Stimulated activated CD4-positive, alpha-beta T cell treated with anti-CD3 and anti-CD28 coated beads, TNF-alpha, amount 100 ng/mL, for 1 hour (primary cell): ENCODE measurements at places on chromosomes 1 and 21.

- no peak for DNase-seq
Measured at GRCh38 chr1:23627069-23627735, 64.4 kb upstream of the RPL11 start.

DNA sequence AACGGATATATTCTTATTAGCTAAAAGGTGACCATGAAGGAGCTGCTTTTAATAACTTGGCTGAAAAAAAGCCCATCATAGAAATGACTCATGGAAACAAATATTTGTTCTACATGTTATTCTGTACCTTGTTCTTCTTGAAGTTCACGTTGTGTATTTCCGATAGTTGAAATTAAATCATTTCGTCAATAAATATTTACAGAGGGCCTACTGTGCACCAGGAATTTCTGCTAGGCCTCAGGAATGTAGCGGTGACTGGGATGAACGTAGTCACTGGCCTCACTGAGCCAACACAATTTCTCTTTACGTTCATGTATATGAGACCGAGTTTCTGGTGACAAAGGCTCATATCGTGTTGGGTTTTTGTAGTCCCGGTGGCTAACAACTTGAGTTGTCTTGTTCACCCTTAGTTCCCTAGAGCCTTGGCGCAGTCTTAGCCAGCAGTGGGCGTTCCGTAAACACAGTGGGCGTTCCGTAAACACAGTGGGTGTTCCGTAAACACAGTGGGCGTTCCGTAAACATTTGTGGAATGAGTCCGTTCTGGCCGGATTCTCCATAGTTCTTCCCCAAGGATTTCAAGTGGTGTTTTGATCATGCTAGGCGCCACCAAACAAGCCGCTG is 53.2 kb upstream of the VAMP3 start:
- no peak for DNase-seq

DNA sequence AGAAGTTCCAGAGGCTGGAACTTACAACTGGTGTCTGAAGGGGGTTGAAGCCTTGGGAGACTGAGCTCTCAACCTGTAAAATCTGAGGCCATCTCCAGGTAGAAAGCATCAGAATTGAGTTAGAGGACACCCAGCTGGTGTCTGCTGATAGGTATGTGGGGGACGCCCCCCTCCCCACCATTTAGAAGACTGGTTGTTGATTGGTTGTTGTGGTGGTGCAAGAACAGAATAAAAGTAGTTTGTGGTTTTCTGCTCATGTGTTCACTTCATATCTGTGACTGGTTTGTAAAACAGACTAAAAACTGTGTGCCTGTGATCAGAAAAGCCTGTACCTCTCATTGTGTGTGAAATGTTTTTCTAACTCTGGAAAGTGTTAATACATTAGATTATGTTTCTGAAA is 33.2 kb upstream of the PDE4B start:
- no peak for DNase-seq

DNA sequence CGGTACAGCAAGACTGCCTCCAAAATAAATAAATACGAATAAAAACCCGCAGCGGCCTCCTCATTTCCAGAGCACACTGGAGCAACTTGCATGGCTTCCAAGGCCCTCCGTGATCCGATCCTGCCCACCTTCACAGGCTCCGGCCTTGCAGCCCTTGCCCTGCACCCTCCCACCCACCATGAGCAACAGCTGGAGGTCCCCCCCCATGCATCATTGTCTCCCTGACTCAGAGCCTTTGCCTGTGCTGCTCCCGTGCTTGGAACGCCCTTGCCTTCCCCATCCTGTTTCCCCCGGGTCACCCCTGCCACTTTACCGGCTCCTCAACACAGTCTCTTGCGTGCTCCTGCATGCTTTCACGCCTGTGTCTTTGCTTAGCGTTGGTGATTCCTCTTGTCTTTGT is 71.0 kb upstream of the ANGPTL1 start:
- DNase-seq: no peak

DNA sequence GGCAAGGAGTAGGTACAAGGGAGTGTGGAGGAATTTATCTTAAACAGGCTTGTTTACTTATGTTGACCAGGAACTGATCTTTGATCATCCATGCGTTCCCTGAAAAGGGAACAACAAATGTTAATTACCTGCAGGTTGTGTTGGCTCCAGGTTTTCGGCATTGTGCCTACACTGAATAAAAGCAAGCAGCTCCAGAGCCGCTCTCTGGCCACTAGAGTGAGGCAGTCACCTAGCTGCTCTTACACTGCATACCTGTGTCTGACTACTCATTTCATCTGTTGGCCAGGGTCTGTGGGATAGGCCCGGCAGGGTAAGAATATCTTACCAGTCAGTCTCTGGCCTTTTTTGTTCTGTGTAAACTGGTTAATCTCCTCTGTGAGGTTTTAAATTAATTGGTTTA is 183.6 kb downstream of the HFM1 start:
- no peak for DNase-seq

GRCh38 chr1:18883636-18884418 is 18.5 kb downstream of the ALDH4A1 start:
- peak; percentile 53 for DNase-seq

- no peak for DNase-seq
Measured at GRCh38 chr1:6495041-6495441, 3.6 kb upstream of the PLEKHG5 start.

DNA sequence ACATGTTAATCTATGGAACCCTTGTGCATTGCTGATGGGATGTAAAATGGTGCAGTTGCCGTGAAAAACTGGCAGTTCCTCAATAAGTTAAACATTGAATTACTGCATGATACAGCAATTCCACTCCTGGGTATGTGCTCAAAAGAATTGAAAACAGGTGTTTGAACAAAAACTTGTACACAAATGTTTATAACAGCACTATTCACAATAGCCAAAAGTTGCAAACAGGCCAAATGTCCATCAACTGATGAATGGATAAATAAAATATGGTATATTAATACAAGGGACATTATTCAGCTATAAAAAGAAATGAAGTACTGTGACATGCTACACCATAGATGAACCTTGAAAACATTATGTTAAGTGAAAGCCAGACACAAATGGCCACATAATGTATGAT is 17.7 kb upstream of the SRSF10 start:
- DNase-seq: no peak

DNA sequence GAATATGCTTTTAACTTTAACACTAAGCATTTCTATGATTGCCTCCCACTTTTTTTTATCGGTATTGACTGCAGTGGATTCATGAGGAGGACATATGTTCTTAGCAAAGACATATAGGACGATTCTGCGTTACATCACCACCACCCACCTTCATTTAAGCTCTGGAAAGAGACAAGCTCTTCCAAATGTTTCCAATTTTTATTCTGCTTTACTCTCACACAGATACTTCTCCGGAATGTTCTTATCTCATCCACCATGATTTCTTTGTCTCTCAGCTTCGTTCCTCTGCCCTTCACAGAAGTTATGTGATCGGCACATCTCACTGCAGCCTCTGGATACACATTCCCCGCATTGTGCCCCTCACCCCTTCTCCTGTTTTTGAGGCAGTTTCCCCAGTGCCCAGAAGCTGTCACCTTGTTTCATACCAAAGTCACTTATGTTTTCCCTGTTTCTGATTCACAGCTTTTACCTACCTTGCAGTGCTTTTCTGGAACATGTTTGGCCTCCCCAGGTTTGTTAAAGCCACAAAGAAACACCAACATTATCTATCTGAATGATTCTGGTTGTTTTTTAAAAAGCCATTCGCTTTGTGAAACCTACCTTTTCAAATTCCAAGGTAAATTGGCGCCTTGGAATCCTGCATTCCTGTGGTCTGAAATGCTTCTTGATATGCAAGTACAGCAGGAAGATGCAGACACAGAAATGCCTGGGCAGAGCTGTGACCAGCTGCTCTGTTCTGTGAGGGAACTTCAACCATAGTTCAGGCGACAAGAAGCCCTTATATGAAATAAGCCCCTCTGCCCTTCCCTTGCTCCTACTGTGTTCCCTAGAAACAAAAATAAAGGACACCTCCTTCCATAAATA is 1020.2 kb downstream of the TTLL7 start:
- DNase-seq: no peak

GRCh38 chr1:21956720-21957552 is 19.8 kb upstream of the HSPG2 start:
- peak; percentile 12 for DNase-seq
